ENCODE measurements at places on chromosomes 3 and 15.

DNA sequence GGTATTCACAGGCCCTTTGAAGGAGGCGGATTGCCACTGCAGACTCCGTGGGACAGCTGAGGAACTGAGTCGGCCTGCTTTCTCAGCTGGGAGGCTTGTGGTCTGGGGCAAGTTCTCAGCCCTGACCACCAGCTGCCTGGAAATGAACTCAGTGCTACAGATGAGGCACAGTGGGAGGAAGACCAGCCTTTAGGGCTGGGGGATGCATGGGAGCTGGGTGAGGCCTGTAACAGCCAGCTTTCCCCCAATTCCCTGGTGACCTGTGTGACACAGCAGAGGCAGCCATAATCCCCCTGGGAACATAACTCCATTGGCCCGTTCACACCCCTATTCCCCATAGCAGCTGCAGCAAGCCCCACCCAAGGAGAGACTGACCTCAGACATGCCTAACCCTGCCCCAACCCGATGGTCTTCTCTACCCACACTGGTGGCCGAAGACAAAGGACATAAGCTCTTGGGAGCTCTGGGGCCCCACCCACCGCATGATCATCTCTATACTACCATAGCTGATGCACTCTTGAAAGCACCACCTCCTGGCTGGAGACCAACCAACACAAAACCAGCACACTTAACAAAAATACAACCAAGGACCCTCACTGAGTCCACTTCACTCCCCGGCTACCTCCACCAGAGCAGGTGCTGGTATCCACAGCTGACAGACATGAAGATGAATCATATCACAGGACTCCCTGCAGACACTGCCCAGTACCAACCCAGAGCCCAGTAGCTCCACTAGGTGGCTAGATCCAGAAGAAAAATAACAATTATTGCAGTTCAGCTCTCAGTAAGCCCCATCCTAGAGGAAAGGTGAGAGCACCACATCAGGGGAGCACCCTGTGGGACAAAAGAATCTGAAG is 24.9 kb downstream of the ZMAT3 start:
- no peak for DNase-seq

DNA sequence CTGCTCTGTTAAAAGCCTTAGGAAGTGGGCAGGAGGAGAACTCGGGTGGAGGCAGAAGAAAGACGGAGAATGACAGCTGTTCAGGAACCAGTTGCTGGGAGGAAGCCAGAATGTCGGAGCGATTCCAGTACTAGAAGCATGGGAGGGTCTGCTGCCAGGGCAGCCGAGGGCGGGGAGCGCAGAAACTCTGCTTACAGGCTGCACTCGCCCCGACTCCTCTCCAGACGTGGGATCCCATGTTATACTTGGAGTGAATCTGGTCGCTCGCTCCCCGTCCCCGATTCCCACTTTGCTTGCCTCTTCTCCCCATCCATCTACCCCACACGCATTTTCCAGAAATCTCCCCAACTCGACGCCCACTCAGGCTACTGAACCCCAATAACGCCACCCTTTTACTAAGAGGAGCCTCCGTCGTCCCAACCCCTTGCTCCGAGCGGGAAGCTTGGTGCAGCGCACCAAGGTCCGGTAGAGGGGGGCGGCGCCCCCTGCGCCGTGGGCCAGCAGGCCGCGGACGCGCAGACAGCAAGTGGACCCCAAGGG is 665 bp downstream of the GATM start:
- DNase-seq = peak; percentile 2

GRCh38 chr3:149992416-149993058 is 21.8 kb upstream of the PFN2 start:
- DNase-seq = no peak

GRCh38 chr15:81196576-81197254 is at the start of gene IL16:
Gene IL16, plus strand, starts transcription at chr15:81196879. Its CDS starts 28,521 bp downstream, at chr15:81225400.
- no peak for DNase-seq

DNA sequence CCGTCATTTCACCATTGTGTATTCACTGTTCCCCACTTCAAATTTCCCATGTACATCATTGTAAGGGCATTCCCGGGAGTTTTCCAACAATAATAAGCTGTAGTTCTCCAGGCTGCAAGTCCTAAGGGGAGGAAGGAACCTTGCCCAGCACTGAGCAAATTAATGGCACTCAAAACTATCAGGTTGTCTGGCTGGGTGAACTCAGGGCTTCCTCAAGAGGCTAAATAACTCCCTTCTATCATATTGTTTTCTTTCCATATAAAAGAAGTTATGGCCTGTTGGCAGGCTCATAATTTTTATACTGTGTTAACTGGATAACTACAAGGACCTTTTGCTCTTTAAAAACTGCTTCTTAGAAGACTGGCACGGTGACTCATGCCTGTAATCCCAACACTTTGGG is 71.4 kb downstream of the SEMA6D start:
- no peak for DNase-seq

DNA sequence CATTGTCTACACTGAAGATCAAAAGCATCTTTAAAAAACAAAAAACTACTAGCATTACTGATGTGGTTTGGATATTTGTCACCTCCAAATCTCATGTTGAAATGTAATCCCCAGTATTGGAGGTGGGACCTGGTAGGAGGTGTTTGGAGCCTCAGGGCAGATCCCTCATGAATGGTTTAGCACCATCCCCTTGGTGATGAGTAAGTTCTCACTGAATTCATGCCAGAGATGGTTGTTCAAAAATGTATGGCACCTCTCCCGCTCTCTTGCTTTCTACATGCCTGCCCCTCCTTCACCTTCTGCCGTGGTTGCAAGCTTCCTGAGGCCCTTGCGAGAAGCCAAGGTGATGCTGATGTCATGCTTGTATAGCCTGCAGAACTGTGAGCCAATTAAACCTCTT is 136.6 kb upstream of the FHIT start:
- DNase-seq = no peak

- no peak for DNase-seq
These were observed 9.2 kb downstream of the NFKBIZ start for GRCh38 chr3:101858464-101859030.

DNA sequence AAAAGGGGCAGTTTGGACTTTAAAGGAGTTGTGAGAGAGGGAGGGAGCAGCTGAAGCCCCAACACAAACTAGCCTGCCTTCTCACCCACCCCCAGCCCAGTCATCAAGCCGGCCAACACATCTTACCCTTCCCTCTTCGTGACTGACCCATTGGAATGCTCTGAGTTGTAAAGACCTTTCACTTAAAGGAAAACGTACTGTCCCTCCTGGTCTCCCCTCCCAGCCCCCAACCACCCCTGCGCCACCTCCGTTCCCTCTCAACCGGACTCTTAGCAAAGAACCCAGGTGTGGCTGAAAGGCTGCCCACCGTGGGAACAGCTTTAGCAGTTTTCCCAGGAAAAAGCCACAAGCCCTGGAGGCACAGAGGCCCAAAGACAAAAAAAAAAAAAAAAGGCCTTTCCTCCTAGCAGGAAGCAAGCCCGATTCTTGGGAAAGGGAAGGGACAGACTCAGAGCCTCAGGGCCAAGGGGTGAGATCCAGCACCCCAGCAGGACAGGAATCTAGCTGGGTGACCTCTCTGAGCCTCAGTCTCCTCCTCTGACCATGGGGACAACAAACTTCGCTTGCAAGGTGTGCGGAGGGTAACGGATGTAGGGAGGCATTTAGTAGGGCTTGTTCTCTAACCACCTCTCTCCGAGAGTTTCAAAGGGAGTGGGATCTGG is 2.4 kb downstream of the CYP11A1 start:
- no peak for DNase-seq

- DNase-seq = no peak
These were observed 38.2 kb downstream of the PPARG start for GRCh38 chr3:12327021-12327420.

GRCh38 chr3:110811050-110811449 is 260.6 kb upstream of the NECTIN3 start:
- no peak for DNase-seq

Measured in dermis microvascular lymphatic vessel endothelial cell (primary cell).